ENCODE measurements at places on chromosomes 16 and 17.

DNA sequence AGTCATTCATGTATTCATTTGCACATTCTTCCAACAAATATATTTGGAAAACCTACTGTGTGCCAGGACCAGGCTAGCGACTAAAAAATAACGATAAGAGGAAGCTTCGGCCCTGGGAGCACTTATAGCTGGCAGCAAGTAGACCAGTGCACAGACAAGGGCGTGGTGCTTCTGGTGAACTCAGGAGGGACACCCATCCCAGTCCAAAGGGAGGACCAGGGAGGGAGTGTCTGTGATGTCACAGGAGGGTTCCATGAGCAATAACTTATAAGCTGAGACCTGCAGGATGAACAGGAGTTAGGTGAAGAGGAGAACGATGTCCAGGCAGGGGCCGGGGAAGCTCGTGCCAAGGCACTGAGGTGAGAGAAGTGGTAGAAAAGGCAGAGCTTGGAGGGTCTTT is 17.4 kb upstream of the PHOSPHO1 start:
- DNase-seq: no peak

- DNase-seq: no peak
Observed at GRCh38 chr16:1980030-1980769, 1.1 kb downstream of the NOXO1 start.

DNA sequence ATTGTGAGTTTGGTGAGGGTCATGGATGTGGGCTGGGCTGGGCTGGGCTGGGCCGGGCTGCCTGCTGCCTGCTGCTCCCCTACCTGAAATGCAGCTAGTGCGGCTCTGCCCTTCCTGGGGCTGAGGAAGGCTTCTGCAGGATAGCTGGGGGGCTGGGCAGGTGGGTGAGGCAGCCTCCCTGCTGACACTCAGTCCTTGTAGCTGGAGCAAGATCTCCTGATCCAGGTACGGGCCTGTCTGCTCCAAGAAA is 4.7 kb downstream of the RPL13 start:
- DNase-seq: no peak

GRCh38 chr16:57549730-57550129 is 7.3 kb downstream of the ADGRG5 start:
- no peak for DNase-seq

GRCh38 chr16:47096297-47096696 is 47.4 kb downstream of the NETO2 start:
- DNase-seq: no peak

GRCh38 chr16:9378876-9379275 is 287.4 kb downstream of the HAPSTR1 start:
- DNase-seq: no peak

GRCh38 chr16:11032922-11033291 is 88.5 kb downstream of the CLEC16A start:
- DNase-seq: no peak

DNA sequence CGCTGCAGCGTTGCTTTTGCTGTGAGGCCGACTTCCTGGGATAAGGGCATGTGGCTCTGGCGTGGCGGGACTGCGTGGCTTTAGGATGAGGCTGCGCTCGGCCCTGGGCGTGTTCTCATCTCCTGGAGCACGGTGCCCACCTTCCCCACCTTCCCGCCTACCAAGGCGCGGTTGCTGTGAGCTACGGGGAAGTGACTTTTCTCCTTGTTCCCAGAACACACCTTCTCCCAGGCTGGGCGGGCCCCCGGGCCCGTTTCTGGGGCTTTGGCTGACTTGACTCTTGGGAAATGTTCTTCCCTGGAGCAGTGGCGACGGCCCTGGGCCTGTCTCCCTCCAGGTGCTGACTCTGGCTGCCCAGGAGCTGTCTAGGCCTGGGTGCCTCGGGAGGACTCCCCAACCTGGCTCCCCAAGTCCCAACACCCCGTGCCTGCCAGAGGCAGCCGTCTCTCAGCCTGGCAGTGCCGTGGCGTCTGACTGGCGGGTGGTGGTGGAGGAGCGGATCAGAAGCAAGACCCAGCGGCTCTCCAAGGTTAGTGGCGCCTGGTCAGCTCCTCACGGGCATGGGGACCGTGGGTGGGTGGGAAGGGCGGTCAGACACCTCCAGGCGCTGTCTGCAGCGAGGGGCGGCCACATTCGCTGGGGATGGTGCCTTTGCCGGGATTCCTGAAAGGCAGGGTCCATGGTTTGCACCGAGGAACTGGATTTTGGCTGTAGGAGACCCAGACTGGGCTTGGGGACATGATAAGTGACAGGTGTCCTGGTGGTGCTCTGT is 12.1 kb downstream of the TELO2 start:
- no peak for DNase-seq

GRCh38 chr17:49748791-49749190 is 15.1 kb downstream of the FAM117A start:
- no peak for DNase-seq
